ENCODE measurements at places on chromosomes 1 and 21.

DNA sequence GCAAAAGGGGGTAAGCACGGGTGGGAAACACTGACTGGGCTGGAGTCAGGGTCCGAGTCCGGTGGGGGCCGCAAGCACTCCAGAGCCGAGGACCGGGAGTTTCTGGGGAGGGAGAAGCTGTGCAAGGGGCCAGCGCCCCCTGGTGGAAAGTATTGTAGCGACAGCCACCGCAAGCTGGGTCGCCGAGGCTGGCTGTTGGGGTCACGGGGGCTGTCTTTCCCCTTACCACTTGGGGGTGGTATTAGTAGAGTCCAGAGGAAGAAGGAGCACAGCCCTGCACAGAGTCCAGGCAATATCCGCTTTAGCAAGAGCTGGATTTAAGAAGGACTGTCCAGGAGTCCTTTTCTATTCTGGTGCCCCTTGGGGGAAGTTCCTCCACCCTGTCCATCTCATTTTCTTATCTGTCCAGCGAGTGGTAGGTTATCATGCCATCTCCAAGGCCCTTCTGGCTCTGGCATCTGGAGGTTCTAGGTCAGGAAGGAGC lies 17.9 kb upstream of the ETV3 start:
- DNase-seq, result peak; percentile 76

- peak; percentile 65 for DNase-seq
These were observed 25.1 kb downstream of the NENF start for GRCh38 chr1:212457740-212458338.

- DNase-seq, result no peak
These were observed 135.3 kb downstream of the GDAP2 start for GRCh38 chr1:117794073-117794472.

DNA sequence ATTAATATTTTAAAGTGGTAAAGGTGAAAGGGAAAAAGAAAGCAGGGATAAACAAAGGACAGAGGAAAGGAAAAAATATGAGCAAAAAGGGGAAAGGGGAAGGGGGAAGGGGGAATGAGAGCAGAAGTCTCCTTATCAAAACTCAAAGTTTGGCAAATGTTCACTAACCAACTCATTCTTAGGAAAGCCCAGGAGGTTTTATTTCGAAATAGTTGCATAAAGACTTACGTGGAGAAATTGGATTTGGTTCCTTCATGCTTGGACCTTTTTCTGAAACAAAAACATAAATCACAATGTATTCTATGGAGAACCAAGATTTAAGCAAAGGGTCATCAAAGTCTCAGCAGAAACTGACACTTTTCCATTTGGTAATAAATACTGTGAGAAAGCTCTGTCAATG lies 188.1 kb downstream of the TGFBR3 start:
- no peak for DNase-seq

GRCh38 chr1:21655259-21655658 lies 13.9 kb downstream of the RAP1GAP start:
- no peak for DNase-seq

GRCh38 chr1:58815069-58815685 lies 31.3 kb upstream of the JUN start:
- DNase-seq, result peak; percentile 72

GRCh38 chr21:38133240-38133639 lies 123.6 kb upstream of the KCNJ15 start:
- no peak for DNase-seq

DNA sequence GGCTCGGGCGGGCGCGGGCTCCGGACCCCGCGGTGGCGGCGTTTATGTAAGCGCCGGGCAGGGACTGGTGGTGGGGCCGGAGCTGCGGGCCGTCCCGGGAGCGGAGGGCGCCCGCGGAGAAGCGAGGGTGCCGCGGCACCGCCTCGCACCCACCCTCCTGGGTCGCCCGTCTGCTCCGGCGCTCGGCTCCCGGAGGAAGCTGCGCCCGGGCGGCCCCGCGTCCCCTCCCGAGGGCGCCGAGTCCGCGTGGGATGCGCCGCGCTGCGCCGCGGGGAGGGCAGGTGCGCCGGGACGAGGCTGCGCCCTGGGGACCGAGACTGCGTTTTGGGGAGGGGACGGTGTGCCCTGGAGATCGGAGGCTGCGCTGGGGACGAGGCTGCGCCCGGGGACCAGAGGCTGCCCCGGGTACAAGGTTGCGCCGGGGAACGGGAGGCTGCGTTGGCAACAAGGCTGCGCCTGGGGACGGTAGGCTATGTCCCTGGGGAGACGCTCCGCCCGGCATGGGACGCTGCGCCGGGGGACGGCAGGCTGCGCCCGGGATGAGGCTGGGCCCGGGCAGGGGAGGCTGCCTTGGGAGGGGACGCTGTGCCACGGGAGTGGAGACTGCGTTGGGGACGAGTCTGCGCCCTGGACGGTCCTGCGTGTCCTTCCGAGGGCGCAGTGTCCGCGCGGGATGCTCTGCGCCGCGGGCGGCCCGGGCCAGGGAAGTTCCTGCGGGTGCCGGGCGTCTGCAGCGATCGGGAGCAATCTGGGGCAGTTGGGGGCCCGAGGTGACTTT lies 627 bp downstream of the ADARB1 start:
- DNase-seq, result no peak

- peak; percentile 67 for DNase-seq
These were observed 3.8 kb upstream of the RGSL1 start for GRCh38 chr1:182446033-182446669.

DNA sequence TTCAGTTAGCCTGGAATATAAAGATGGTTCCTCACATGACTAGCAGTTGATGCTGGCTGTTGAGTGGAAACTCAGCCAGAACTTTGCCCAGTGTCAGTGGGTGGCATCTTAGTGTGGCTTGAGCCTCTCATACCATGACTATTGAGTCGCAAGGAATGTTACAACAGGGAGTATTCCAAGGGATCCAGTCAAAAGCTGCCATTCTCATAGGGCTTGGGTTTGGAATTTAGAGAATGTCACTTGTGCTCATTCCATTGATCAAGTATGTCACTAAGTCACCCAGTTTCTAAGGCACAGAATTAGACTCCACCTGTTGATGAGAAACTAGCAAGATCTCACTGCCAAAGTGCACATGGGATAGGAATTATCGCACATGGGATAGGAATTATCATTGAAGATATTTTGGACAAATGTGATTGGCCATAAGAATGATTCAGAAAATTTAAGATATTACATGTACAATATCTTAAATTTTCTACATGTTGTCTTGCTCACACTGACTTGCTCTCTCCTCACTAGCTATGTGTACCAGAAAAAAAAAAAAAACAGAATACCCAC lies 1290.7 kb upstream of the ADGRL2 start:
- DNase-seq, result no peak

DNA sequence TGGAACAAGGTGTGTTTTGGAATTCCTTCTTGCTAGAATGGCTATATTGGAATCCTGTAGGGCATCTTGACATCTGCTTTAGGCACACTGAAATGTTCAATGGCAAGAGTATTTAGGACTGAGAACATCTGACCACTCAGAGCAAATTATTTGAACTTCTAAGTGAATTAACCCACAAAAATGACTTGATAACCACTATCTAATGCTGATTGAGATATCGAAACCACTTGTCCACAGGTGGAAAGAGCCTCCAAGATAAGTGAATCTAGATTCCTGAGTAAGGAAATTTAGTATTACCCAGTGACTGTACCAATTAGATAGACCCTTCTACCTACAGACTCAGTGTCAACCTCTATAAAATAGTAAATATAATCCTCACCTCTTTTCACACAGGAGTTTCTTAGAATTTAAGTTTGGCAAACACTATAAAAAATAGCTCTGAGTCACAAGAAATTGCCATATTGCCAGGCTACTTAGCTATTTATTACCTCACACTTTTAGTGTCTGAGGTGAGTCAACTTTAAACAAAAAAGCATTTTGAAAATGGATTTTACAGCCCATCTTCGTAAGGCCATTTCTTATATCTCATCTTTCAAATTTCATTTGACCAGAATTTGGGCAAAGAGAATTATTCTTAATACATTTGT lies 421.8 kb downstream of the PTBP2 start:
- DNase-seq, result no peak

GRCh38 chr1:86233403-86233802 lies 76.8 kb upstream of the COL24A1 start:
- peak; percentile 56 for DNase-seq

DNA sequence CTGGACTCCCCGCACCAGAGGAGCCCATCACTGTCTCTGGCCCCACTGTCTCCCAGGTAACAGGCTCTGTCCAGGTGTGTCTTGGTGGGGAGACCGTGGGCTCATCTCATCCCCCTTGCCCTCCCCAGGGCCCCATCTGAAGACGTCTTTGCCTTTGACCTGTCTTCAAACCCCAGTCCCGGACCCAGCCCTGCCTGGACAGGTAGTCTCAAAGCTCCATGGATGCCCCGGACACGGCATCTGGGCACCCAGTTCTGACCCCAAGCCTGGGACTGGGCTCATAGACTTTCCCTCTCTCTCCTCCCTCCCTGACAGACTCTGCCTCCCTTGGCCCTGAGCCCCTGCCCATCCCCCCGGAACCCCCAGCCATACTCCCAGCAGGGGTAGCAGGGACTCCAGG lies 6.3 kb upstream of the CATSPER4 start:
- no peak for DNase-seq

GRCh38 chr1:240415532-240415931 lies 196.4 kb downstream of the GREM2 start:
- DNase-seq, result no peak

GRCh38 chr1:224730965-224731364 lies 114.8 kb downstream of the CNIH3 start:
- no peak for DNase-seq

DNA sequence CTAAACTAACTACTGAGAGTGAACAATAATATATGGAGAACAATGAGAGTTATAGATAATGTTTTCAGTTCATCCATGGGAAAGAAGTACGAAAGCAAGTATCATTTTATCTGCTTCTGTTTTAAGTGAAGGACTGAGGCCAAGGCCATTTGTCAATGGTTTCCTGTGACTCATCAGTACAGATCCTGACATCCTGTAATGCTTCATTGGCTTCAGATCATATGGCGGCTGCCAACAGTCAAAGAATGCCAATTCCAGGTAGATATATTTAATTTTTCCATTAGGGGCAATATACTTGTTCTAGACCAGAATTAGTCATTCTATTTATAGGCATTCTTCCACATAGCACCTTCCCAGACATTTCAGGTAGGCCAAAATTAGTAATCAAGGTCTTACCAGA lies 97.3 kb downstream of the USH2A start:
- DNase-seq, result no peak

DNA sequence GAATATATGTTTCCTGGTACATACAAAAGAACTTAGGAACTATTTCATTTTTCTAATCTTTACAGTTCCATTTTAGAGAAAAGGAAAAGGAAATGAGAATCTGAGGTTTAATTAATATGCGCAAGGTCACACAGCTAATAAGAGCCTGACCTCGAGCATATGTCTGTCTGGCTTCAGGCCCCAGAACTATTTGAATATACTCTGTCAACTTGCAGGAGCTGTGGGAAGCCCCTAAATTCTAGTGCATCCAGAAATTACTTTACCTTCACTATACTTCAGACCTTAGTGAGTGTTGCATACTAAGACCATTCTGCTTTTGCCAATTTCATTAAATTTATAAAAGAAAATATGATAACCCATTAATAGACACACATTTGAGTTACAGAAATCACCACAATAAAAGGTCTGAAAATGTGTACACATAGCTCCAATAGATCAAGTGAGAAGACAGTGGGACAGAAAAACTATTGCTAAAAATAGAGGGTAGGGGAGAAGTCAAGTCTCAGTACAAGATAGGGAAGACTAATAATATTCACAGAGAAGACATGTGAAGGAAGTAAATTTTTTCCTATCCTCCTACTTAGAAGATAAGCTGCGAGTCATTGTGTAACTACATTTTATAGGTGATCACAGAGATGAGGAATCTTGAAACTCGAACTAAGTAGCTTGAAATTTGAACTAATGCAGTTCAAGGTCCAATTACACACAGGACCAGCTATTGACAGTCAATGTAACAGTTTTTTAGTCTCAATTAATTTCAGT lies 3.8 kb downstream of the RGS13 start:
- peak; percentile 42 for DNase-seq

DNA sequence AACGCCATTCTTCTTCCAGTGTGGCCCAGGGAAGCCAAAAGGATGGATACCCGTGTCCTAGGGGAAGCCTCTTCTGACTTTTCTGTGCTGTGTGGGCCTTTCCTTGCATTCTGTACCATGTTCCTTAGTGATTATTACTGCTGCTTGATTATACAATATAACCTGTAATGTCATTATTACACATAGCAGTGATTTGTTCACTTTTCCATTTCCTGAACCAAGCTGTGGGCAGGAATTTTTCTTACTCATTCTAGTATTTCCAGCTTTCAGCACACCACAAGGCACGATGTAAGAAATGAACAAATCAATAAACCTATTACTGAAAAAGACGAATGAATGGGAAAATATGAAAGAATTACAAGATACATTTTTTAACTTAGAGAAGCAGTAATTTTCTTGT lies 8.4 kb upstream of the USP33 start:
- DNase-seq, result no peak

DNA sequence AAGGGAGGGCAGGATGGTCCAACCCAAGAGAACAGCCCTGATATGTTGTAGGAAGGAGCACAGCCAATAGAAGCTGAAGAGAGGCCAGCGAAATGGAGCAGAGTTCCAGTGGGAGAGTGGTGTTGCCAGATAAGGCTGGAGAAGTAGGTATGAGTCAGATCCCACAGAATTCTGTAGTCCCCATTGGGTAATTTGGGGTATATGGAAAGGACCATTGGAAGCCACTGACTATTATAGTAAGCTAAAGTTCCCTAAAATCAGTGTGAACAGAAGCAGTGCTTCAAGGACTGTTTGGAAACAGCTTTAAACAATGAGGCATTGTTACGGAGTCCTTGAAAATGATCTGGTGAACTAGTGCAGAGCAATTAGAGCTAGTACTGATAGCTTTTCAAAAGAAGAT lies 63.0 kb downstream of the DISP1 start:
- DNase-seq, result no peak

- no peak for DNase-seq
These were observed 14.9 kb downstream of the COLGALT2 start for GRCh38 chr1:184022668-184023067.

DNA sequence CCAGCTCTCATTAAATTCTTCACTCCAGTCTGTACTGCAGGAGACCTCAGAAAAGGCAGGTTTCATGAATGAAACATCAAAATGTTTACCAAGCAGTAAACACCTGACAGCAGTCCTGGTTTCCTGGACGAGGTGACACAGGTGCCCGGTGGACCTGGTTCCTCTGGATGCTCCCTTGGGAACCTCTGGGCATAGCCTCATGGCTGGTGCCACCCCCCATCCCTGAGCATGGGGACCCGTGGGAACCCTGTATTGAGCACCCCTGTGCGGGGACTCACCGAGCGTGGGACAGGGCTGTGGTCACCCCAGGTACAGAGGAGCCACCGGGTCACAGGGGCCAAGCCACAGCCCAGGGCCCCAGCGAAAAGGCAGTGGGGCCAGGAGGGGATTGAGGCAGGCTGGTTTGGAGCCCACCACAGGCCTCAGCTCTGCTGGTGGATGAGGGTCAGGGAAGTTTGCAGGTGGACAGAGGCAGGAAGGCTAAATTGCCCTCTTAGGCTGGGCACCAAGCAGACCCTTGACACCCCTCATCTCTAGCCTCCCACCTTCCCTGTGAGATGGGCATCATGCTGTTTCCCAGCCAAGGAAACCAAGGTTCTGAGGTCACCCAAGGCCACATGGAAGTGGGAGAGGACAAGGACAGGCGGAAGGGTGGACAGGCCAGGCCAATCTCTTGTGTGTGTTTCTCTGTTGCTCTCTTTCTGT lies 158.4 kb downstream of the PTPRU start:
- DNase-seq, result no peak

- no peak for DNase-seq
These were observed 11.1 kb upstream of the MAP3K21 start for GRCh38 chr1:233316473-233316872.

All from OCI-LY7 (cell line).